ENCODE measurements at places on chromosomes 5 and 9.

- peak; percentile 52 for DNase-seq
Measured at GRCh38 chr5:171275841-171276544, 33.1 kb upstream of the TLX3 start.

GRCh38 chr5:96997265-96997859 is 61.5 kb downstream of the LNPEP start:
- peak; percentile 71 for DNase-seq

- no peak for DNase-seq
Measured at GRCh38 chr5:134511796-134512660, 13.4 kb upstream of the JADE2 start.

- peak; percentile 83 for DNase-seq
Measured at GRCh38 chr5:180328296-180329137, 24.6 kb downstream of the GFPT2 start.

- DNase-seq = no peak
Measured at GRCh38 chr9:123679330-123679987, 250.5 kb downstream of the DENND1A start.

- no peak for DNase-seq
Measured at GRCh38 chr9:91953718-91954117, 3.7 kb upstream of the ROR2 start.

- DNase-seq = no peak
Measured at GRCh38 chr5:138369261-138369660, 16.8 kb downstream of the KDM3B start.

GRCh38 chr5:109155625-109156024 is 254.1 kb downstream of the PJA2 start:
- DNase-seq = no peak

DNA sequence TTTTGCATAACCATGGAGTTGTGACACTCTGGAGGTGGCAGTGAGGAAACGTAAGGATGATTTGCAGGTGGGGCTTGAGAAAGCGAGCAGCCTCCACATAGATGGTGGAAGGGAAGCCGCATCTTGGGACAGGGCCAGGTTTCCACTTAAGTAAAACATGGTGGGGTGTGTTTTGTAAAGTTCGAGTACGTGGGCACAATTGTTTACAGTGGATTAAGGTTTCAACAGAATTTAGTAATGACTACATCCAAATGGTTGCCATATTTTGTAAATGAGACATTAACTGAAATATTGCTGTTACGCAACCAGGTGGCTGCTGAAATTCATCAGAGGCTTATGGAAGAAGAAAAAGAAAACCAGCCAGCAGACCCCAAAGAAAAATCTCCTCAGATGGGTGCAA is 85.4 kb upstream of the IL7R start:
- DNase-seq = no peak

DNA sequence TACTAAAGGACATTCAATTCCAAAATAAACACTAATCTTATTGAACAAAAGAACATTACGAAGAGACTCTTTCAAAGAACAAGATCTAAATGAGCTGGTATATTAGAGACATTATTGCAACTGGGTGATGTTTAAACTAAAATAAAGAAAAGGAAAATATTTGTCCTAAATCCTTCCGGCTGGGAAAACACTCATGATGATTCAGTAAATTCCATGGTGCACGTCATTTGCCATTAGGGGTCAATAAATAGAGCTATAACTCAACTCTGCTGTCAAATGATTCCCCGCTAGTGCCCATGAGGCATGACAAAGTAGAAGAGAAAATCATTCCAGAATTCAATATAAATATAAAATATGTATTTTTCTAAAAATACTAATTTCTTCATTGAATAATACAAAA is 565.5 kb upstream of the TUSC1 start:
- no peak for DNase-seq

DNA sequence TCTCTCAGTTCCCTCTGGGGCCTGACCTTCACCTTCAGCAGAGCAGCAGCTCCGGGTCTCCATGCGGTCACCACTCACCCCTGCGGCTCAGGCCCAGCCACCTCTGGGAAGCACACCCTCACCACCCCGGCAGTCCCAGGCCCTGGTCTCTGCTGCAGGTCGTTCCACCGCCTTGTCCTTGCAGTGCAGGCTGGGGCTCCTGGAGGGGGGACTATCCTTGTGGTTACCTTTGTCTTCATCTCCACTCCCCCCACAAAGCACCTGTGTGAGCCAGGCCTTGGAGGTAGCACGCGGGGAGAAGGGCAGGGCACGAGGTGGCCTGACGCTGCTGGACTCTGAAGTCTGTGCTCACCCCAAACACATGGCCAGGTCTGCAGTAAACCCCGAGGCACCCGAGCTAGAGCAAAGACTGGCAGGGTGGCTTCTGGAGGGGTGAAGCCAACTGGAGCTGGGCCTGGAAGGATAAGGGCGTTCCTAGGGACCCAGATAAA is 33.2 kb upstream of the RXRA start:
- DNase-seq = no peak

- DNase-seq = no peak
Measured at GRCh38 chr5:78758169-78758839, 109.7 kb upstream of the LHFPL2 start.

All from SK-MEL-5 (cell line).